ENCODE measurements at places on chromosomes 3 and 15. TPM values are rescaled to one million over a fixed set of nuclear protein-coding genes. Genes with fewer than 3 reads are reported as not detected.

Gene ST3GAL6
- 9.4 TPM for total RNA-seq

GRCh38 chr3:11476735-11477144 lies 167.0 kb downstream of the VGLL4 start:
- H3K27ac ChIP-seq = no peak overlapping the region
- peaks cover 30% of the 10 kb centered on the region for H3K4me1 ChIP-seq
- H3K27me3 ChIP-seq = no peaks in the 10 kb centered on the region
- no peaks in the 10 kb centered on the region for H3K36me3 ChIP-seq

- H3K36me3 ChIP-seq = no peaks in the 10 kb centered on the region
- H3K27ac ChIP-seq = no peak overlapping the region
- H3K4me1 ChIP-seq = no peaks in the 10 kb centered on the region
- H3K27me3 ChIP-seq = no peaks in the 10 kb centered on the region
Measured at GRCh38 chr3:7999384-7999783, 502.2 kb upstream of the LMCD1 start.

DNA sequence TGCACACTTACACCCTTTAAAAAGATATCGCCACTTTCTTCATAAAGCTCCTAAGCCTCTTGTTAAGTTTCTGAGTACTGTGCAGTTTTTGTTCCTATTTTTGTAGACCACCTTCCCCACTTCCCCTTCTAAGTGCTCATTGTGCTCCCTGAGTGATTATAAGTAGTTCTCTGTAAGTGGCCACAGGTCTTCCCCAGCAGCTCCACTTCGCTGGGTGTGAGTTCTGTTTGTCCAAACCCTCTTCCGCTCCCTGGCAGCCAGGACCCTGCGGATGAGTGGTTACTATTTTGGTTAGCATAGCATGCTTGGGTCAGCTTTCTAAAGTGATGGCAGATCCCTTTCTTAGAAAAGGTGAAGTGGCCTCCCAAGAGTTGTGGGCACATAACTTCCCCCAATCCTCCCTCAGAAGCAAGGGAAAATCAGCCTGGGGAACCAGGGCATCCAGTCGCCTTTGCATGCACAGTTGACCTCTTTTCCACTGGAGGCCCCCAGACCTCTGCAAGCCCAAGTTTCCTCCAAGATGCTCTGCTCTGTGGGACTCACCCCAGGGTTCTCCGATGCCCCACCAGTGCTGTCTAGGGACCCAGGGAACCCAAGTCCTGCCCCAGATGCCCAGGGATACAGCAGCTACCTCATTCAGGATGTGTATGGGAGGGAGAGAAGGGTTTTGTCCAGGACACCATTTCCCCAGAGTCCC lies 69.6 kb downstream of the ATP10A start:
- no peak for DNase-seq
- H3K27me3 ChIP-seq = no peaks in the 10 kb centered on the region
- H3K27ac ChIP-seq = no peak overlapping the region
- H3K4me1 ChIP-seq = peaks cover 15% of the 10 kb centered on the region
- H3K36me3 ChIP-seq = no peaks in the 10 kb centered on the region
- H3K4me3 ChIP-seq = no peak overlapping the region

Gene TADA3
- 45.2 TPM for total RNA-seq

GRCh38 chr3:73622091-73622805 lies 2.5 kb downstream of the PDZRN3 start:
- H3K27ac ChIP-seq = peak overlapping the region; percentile 91
- no peaks in the 10 kb centered on the region for H3K36me3 ChIP-seq
- peak overlapping the region; percentile 81 for H3K4me3 ChIP-seq

DNA sequence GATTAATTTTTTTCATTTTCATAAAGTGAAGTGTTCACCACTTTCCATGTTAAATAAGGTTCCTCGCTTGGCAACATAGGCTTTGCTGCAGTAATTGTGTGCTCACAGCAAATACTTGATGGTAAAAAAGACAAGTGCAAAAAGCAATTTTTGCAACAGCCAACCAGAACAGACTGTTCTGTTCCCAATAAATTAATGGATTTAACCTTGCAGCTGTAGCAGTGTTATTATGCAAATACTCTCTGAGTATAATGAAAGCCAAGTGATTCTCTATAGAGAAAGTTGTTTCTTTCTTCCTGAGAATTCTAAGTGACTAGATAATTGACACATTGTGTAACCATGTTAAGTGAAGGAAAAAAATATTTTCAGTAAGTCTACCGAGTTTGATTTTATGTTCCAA lies 183.7 kb upstream of the NAALADL2 start:
- no peaks in the 10 kb centered on the region for H3K27me3 ChIP-seq
- no peak overlapping the region for H3K27ac ChIP-seq
- H3K4me1 ChIP-seq = no peaks in the 10 kb centered on the region
- no peak for DNase-seq
- no peaks in the 10 kb centered on the region for H3K36me3 ChIP-seq

Gene APBA2
- total RNA-seq = 0.36 TPM

Gene CASR
- not detected for total RNA-seq

DNA sequence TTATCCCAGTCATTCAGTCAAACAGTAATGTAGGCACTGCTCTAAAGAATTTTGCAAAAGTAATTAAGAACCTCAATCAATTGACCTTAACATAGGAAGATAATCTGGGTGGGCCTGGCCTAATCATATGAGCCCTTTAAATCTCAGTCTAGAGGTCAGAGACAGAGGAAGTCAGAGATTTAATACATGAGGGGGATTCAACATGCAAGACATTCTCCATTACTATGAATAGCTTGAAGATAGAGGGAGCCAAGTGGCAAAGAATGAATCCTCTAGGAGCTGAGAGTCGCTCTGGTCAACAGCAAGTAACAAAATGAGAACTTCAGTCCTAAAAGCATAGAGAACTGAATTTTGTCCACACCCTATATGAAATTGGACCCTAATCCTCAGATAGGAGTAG lies 39.0 kb upstream of the MBNL1 start:
- peaks cover 8% of the 10 kb centered on the region for H3K4me1 ChIP-seq
- no peaks in the 10 kb centered on the region for H3K27me3 ChIP-seq
- no peak overlapping the region for H3K27ac ChIP-seq
- no peak overlapping the region for H3K4me3 ChIP-seq

DNA sequence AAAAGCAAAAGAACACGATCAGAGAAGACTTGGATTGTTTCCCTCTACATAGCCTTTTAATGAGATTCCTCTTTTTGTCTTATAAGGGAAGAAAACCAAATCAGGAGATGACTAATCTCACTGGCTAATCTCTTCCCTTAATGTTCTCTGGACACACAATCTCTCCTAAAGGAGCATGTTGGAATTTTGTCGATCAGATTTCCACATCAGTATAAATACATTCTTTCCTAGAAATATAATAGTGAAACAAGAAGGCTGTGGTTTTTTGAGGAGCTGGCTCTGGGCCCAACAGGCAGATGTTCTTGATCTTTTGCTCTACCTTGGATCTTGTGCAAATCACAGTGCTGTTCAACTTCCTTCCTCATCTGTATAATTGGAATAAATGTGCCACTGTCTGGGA lies 94.0 kb downstream of the GTPBP8 start:
- no peaks in the 10 kb centered on the region for H3K36me3 ChIP-seq
- no peaks in the 10 kb centered on the region for H3K27me3 ChIP-seq
- no peak for DNase-seq
- no peak overlapping the region for H3K27ac ChIP-seq

Gene CCDC191
- 0.61 TPM for total RNA-seq

- no peaks in the 10 kb centered on the region for H3K36me3 ChIP-seq
- H3K4me1 ChIP-seq = no peaks in the 10 kb centered on the region
- no peak for DNase-seq
- no peaks in the 10 kb centered on the region for H3K27me3 ChIP-seq
- no peak overlapping the region for H3K4me3 ChIP-seq
Measured at GRCh38 chr15:72339777-72340177, 19.8 kb upstream of the CELF6 start.

Gene GRAMD2A
- total RNA-seq = not detected

DNA sequence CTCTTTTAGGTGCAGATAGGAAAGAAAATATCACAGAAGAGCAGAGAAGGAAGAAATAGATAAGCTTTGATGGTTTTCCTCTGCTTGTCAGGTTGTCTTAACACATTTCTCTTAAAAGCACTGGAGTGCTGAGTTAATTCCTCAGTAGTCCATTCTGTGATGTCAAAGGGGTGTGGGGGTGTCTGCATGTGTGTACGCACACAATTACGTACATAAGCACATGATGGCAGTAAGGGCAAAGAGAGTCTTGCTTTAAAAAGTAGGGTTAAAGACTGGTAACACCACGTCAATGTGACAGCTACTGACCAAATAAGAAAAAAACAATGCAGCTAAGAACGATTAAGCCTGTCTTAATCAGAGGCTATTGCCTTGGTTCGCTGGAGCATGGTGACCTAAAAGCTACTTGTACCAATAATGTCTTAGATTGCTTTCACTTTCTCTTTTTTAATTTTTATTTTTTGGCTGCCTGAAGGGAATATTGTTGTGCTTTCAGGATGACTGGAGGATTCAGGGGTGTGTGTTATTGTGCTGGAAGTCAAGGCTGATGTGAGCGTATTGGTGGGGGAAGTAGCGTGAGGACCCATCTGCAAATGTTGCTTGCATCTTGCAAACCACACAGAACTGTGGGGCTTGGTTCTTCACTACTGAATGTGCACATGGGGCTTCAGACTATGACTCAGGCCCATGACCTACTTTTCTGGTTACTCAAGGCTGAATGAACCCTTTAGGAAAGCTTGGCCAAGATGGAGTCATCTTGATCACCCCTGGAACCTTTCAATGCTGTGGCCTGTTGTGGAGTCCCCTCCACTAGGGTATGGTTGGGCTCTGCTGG lies 417.8 kb upstream of the TPM1 start:
- peaks cover 37% of the 10 kb centered on the region for H3K4me1 ChIP-seq
- no peaks in the 10 kb centered on the region for H3K36me3 ChIP-seq
- H3K4me3 ChIP-seq = peak overlapping the region; percentile 19
- H3K27me3 ChIP-seq = no peaks in the 10 kb centered on the region
- DNase-seq = no peak

DNA sequence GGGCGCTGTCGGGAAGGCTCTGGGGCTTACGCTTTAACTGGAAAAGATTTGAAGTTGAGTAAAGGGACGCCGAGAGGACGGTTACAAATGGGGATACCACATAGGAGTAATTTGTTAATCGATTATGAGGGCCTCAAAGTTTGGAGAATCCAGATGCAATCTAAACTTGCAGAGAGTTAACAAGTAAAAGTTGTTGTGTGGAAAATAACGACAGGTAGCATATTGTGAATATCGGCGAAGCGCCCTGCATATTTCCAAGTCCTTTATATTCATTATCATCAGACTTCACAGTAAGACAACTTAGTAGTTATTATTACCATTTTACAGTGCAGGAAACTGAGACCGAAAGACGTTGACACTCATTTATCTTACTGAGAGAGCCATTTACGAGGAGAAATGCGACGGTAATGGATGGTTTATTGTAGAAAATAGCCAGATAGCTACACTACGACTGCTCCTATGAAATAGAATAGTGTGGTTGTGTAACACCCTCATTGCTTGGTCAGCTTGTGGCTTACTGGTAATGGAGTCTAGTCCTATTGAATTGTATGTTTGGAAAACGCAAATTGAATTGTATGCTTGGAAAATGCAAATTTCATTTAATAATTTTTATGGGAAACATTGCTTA lies 700 bp downstream of the MKRN2 start:
- no peak for DNase-seq
- H3K27me3 ChIP-seq = peaks cover 2% of the 10 kb centered on the region
- H3K4me3 ChIP-seq = peak overlapping the region; percentile 92

DNA sequence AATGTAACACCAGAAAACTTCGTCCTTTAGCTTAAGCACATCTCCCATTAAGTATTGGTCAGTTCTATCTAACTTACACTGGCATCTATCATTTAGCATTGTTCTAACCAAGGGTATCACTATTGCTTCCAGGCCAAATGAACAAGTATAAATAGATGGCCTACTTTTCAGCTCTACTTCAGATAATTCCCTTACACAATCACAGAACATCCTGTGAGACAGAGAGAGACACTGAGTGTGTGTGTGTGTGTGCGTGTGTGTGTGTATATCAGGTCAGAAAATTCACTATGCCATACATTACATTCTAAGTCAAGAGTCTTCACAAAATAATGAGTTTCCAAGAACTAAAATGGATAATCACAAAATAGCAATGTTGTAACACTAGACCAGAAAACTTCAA lies 39.1 kb downstream of the SCAPER start:
- no peak overlapping the region for H3K27ac ChIP-seq
- H3K27me3 ChIP-seq = no peaks in the 10 kb centered on the region
- H3K4me1 ChIP-seq = peaks cover 25% of the 10 kb centered on the region
- no peaks in the 10 kb centered on the region for H3K36me3 ChIP-seq

- H3K27me3 ChIP-seq = no peaks in the 10 kb centered on the region
- H3K4me3 ChIP-seq = no peak overlapping the region
- peaks cover 23% of the 10 kb centered on the region for H3K4me1 ChIP-seq
- no peak overlapping the region for H3K27ac ChIP-seq
Measured at GRCh38 chr3:17030438-17030837, 145.7 kb downstream of the PLCL2 start.

Gene ACTL6A
- 10.3 TPM for total RNA-seq

Gene MAGEL2
- 0.19 TPM for total RNA-seq

DNA sequence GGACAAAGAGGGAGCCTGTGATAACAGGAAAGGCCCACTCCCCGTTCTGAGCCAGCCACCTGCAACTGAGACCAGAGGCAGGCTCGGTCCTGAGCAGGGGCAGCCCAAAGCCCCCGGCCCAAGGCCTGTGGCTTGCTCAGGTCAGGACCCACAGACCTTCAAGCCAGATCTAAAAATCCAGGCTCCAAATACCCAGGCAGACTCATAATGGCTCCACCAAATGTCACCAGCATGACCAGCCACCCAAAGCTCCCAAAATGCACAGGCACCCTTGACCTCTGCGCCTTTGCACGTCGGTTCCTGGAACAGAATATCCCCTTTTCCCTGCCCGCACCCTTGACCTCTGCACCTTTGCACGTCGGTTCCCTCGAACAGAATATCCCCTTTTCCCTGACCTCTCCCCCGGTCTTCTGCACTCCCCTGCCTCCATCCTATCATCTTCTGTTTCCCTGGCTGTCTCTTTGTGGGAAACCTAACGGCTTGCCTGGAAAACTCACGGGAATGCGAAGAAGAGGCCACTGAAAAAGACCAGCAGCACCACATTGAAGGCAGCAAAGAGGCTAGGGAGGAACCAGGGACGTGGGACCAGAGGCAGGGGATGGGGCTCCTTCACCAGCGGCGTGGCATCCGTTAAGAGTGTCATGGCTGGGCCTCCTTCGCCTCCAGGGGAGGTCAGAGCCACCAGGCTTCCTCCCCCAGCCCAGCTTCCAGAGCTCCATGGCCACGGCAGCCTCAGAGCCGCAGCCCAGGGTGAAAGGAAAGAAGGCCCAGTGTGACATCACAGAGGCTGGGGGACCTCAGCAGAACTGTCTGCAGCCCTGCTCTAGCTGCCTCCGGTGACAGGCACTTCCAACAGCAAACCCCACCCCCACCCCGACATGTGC lies at the start of gene ZDHHC19:
Gene ZDHHC19, minus strand, starts transcription at position 728 of the 884 bp plus-strand sequence. Its CDS starts 85 bp downstream, at position 643.
- H3K4me3 ChIP-seq = no peak within 1 kb of the TSS
- peaks cover 5% of the 10 kb centered on the region for H3K27me3 ChIP-seq
- DNase-seq = no peak
- H3K36me3 ChIP-seq = no peaks in the 10 kb centered on the region
- H3K4me1 ChIP-seq = no peaks in the 10 kb centered on the region

Gene SKOR1
- total RNA-seq = 0.48 TPM

Gene SLC28A1
- 0.39 TPM for total RNA-seq

- DNase-seq = no peak
- H3K36me3 ChIP-seq = no peaks in the 10 kb centered on the region
- H3K27ac ChIP-seq = peak overlapping the region; percentile 23
- peaks cover 16% of the 10 kb centered on the region for H3K4me1 ChIP-seq
Measured at GRCh38 chr3:183481582-183481981, 53.2 kb upstream of the MCF2L2 start.

GRCh38 chr3:8215821-8216220 lies 285.8 kb upstream of the LMCD1 start:
- H3K36me3 ChIP-seq = no peaks in the 10 kb centered on the region
- no peaks in the 10 kb centered on the region for H3K4me1 ChIP-seq

Gene TNFAIP8L3
- total RNA-seq = 14.1 TPM

Measured in psoas muscle (tissue), 8 donors.